Stimulated activated CD4-positive, alpha-beta T cell treated with anti-CD3 and anti-CD28 coated beads, Interleukin-1b, Interleukin-23, amount 100 ng/mL, for 48 hours (primary cell): ENCODE measurements at places on chromosomes 4 and X.

DNA sequence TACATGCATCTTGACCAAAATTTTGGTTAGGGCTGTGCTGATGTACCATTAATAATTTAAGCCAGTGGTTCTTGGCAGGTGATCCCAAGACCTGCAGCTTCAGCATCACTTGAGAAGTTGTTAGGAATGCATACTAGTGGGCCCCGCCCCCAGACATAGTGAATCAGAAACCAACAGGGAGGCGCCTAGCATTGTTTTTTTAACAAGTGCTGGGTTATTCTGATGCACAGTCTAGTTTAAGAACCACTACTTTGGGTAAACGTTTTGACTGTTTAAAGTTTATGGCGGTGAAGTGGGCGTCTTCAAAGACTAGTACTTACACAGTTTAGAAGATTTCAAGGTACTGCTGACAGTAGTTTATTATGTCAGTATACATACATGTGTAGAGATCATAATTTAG is 23.6 kb downstream of the FAM199X start:
- DNase-seq, result no peak

DNA sequence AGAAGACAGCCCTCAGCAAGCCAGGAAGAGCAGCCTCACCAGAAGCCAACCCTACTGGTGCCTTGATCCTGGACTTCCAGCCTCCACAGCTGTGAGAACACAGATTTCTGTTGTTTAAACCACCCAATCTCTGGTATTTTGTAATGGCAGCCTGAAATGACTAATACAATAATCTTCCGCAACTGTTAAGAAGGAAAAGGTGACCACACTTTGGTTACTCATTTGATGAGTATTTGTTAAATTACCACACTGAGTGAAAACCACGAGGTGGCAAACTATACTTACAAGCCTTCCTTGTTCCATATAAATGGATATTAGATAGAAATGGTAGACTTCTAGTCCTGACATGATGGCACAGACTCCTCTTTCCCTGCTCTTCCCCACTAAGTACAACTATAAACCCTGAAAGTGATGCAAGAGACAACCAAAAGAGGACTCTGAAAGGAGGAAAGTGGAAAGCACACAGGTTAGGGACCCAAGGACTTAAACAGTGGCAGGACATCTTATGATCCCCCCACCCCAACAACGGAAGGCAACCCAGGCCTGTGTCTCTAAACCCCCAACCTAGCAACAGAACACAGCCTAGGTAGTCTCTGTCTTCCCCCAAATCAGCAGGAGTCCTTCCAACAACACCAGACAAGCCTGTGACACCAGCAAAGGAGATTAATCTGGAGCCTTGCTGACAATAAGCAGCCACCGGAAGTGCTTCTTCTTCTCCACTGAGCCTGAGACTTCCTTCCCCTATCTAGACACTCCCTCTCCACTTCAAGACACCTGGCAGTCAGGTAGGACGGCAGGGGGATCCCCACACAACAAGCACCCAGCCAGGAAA is 12.3 kb downstream of the ZNF182 start:
- no peak for DNase-seq

GRCh38 chr4:8189551-8190466 is 9.3 kb upstream of the SH3TC1 start:
- no peak for DNase-seq

DNA sequence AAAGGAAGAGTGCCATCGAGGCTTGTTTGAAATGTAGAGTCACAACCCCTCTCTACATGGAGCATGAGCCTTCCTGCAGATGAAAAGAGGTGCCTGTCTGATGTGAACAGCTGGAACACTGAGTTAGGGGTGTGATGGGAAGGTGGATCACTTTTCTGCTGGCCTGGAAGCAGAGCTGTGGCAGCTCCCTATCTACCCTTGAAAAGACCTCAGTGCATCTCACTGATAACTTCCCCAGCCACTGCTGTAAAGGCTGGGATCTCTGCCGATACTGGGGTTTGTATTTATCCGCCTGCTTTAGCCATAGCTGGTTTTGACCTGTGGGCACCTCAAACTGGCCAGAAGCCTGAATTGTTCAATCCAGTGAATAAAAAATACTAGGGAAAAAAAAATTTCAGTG is 46.8 kb downstream of the HPGD start:
- DNase-seq, result no peak

GRCh38 chr4:183967266-183967665 is 62.2 kb downstream of the STOX2 start:
- no peak for DNase-seq

- no peak for DNase-seq
Observed at GRCh38 chr4:82614838-82615449, 53.2 kb upstream of the TMEM150C start.

- DNase-seq, result no peak
Observed at GRCh38 chr4:139279760-139280620, at the start of gene MGARP. Gene MGARP, minus strand, starts transcription at chr4:139280225. Its CDS starts 67 bp downstream, at chr4:139280158.

DNA sequence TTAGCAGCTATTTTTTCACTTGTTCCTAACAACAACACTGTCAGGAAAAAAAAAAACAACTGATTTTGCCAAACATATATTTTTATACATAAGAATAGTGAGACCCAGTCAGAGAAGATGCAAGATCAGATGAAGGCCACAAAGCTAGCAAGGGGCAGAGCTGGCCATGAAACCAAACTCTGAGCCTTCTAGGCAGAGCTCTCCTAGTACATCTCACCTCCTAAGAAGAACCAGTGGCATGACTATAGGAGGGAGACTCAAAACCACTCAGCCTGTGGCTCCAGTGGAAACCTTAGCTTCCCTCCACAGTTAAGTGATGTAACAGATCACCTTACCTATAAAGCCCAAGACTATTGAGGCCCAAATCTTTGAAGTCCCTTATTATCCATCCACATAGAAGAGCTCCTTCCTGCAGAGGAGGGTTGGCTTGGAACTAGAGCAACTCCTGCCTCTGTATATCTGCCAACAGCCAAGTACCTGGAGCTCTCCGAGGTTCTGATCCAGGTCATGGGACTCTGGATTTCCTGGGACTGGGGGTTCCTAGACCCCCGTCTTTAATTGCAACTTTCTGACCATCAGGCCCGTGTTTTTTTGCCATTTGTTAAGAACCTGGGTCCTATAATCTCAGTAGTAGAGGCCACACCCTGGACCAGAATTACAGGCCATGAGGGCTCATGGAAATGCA is 136.5 kb downstream of the SH3KBP1 start:
- no peak for DNase-seq

GRCh38 chrX:17738737-17739535 is 1.6 kb downstream of the SCML1 start:
- DNase-seq, result no peak

GRCh38 chrX:2712890-2713840 is 22.1 kb downstream of the CD99 start:
- no peak for DNase-seq

DNA sequence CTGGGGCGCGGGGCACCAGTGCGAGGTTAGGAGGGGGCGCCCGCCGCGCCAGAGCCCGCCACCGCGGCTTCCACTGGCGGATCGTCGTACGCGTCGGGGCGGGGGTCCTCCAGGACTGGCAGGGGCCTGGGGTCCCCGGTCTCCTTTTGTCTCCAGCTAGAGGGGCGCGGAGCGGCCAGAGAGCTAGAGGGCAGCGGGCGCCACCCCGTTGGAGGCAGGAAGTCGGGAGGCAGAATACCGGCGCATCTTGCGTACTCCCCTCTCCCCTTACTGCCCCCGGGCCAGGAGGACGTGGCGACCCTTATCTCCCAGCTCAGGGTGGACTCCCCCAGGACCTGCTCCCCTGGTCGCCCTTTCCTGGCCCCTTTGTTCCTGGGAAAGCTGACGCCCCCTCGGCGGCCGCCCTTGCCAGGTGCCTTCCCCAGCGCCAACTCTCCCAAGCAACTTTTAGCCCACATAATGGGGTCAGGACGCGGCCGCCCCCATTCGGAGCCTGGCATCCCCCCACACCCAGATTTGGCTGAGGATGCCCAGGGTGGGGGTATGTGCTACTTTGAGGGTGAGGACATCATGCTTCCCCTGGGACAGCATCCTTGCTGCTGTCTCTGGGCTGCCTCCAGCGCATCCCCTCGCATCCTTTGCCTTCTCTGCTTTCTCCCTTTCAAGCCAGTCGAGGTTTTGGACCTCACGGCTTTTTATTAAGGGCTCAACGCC is 933 bp downstream of the CNKSR2 start:
- no peak for DNase-seq

- no peak for DNase-seq
Observed at GRCh38 chr4:113674251-113674650, 87.3 kb downstream of the CAMK2D start.

DNA sequence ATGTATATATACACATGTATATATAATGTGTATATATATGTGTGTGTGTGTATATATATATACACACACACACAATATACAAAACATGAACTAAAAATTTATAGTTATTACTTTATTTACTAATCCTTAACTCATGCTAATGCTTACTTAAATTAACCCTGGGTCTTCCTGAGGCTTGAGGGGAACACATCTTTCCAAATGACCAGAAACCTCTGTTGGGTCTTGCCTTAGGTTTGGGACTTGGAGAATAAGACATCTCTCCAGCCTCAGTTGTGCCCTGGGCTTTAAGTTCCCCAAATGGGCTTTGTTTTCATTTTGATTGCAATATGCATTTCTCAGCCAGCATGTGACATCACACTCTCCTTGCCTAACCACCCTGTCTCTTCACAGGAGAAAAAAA is 7.7 kb downstream of the GEMIN8 start:
- no peak for DNase-seq

DNA sequence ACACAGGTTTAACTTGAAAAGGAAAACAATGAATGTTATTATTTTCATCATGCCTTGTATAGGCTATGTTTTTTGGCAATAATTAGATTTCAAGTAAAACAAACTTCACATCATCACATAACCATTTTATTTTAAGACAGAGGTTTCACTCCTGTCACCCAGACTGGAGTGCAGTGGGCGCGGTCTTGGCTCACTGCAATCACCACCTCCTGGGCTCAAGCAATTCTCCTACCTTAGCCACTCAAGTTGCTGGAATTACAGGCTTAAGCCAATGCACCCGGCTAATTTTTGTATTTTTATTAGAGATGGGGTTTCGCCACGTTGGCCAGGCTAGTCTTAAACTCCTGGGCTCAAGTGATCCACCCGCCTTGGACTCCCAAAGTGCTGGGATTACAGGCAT is 658.6 kb upstream of the ATOH1 start:
- DNase-seq, result no peak

- DNase-seq, result no peak
Observed at GRCh38 chrX:1390621-1391369, 1.1 kb downstream of the SLC25A6 start.

DNA sequence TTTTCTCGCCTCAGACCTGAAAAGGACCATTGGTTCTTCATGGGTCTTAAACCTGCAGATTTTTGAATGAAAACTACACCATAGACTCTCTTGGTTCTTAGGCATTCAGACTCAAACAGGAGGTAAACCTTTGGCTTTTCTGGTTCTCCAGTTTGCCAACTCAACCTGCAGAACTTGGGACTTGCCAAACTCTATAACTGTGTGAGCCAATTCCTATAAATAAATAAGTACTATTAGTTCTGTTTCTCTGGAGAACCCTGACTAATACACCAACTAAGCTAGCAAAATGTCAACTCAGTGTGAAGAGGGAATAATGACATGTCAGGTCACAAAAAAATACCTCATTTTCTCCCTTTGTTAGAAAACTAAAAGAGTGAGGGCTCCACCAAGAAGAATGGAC is 374.6 kb downstream of the RAB28 start:
- no peak for DNase-seq

- no peak for DNase-seq
Observed at GRCh38 chr4:53361451-53361850, 4.4 kb downstream of the SCFD2 start.

GRCh38 chrX:24081661-24082154 is 27.0 kb downstream of the EIF2S3 start:
- DNase-seq, result peak; percentile 51

DNA sequence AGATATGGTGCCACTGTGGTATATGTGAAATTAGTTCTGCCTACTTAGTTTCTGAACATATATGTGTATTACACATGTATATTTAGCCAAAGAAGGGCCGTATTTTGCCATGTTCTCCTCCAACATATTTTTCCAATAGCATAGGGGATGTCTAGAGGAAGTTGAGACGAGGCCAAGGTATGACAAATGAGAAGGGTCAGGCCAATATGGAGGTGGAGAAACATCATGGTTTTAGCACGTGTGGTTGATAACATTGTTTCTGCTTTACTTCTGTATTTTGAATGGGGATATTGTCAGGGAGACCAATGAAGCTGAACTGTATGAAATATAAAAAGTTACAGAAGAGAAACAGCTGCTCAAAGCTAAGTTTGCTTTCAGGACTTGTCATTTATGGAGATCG is 246.7 kb upstream of the TLL1 start:
- no peak for DNase-seq

- DNase-seq, result no peak
Observed at GRCh38 chrX:925652-926061, 286.8 kb downstream of the CRLF2 start.

DNA sequence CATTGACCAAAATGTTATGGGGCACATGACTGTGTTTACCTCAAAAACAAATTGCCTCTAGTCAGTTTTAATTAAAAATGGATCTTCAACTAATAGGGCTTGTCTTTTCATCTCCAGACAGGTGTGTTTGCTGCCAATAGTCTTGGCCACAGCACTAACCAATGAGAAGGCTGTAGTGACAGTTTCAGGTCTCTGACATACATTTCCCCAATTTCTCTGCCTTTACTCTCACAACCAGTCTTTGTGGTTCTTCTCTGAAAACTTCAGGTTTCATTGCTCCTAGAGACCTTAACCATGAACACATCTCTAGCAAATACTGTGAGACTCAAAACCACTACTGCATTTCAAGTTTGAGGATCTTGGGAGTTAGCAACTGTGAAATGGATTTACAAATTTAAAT is 3.5 kb upstream of the EDNRA start:
- no peak for DNase-seq

DNA sequence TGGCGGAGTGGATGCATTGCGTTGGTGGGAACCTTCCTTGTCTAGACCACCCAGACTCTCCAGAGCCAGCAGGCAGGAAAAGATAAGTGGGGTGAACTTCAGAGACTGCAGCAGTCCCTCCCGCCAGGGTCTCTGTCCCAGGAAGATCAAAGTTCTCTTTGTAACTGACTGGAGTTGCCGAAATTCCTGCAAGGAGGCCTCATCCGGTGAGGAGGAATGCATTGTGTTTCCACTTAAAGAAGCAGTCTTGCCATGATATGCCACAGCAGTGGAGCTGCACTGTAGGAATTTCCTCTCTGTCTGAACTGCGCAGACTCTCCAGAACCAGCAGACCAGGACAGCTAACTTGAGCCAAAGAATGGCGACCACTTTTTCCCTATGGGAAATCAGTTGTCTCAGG is 1190.4 kb downstream of the TECRL start:
- DNase-seq, result no peak

DNA sequence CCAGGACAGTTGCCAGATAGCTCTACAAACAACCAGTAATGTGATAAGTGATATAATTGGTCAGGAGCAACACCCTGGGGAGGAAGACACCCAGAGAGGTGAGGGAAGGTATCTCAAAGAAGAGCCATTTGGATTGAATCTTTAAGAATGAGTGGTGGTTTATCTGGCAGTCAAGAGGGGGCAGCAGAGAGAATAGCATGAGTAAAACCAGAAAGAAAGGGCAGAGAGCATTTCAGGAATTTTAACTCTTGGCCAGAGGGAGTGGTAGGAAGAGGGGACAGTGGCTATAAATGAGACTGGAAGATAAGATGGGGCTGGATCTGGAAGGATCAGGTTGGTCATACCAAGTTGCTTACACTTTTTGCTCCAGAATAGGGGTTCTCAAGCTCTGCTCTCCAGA is 5.9 kb upstream of the SEPTIN6 start:
- no peak for DNase-seq

- no peak for DNase-seq
Observed at GRCh38 chr4:113921089-113921794, 58.2 kb downstream of the ARSJ start.

GRCh38 chr4:118974758-118975157 is 86.1 kb downstream of the SYNPO2 start:
- no peak for DNase-seq

GRCh38 chr4:97074531-97074930 is 1068.7 kb downstream of the STPG2 start:
- no peak for DNase-seq
